ENCODE measurements at places on chromosomes 5 and 9. TPM values are rescaled to one million over a fixed set of nuclear protein-coding genes. Genes with fewer than 3 reads are reported as not detected.

The SPINK4 gene
- total RNA-seq: not detected

GRCh38 chr5:171122372-171122771 is 186.7 kb upstream of the TLX3 start:
- no peak for DNase-seq
- H3K27ac ChIP-seq: no peak overlapping the region
- H3K36me3 ChIP-seq: no peaks in the 10 kb centered on the region
- H3K27me3 ChIP-seq: peaks cover 2% of the 10 kb centered on the region
- no peaks in the 10 kb centered on the region for H3K4me1 ChIP-seq

DNA sequence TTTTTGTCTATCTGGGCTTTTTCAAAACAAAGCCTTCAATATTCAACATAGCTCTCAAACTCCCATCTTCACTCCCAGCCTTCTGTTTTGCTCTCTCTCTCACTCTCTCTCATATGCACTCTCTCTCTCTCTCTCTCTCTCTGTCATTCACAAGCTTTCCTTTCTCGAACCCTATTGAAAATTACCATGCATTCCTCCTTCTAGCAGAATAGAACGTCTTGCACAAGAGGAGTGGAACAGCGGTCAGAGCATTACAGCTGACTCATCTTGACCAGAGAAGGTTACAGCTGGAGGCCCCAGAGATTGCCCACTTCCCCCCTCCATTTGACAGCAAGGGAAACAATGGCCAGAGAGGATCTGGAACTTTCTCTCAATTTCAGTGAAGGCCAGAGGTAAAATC is 51.0 kb upstream of the LIFR start:
- no peak overlapping the region for H3K4me3 ChIP-seq
- peaks cover 5% of the 10 kb centered on the region for H3K27me3 ChIP-seq
- DNase-seq: no peak

DNA sequence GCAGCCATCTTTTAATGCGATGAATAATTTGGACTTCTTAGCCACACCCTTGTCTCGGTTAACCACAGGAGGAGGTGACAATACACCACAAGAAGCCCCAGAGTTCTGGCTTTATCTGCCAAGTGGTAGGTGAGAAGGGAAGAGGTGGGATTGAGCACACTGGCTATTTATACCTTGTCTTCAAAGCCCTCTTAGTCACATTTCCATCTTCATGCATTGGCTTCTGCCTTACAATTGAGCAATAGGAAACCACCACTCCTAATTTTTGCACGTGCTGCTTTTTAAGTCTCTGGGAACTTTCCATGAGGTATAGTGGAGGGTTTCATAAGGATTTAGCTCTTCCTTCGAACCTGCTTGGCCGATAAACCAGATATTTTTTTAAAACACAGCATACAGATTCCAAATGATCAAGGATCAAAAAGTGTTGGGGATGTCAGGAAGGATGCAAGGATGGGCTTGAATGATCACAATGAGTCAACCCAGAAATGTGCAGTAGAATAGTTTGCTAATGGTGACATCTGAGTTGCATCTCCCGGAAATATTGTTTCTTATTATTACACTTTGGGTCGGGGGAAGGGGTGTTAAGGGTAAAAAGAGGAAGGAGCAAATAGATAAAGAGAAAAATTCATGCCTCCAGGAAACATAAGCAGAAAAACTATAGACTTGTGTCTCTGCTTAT is 25.5 kb downstream of the PLAC8L1 start:
- DNase-seq: peak; percentile 36
- H3K36me3 ChIP-seq: no peaks in the 10 kb centered on the region
- H3K4me3 ChIP-seq: no peak overlapping the region
- H3K4me1 ChIP-seq: peaks cover 15% of the 10 kb centered on the region

GRCh38 chr9:128142061-128142460 is 7.2 kb upstream of the LCN2 start:
- peak overlapping the region; percentile 85 for H3K27ac ChIP-seq
- H3K4me1 ChIP-seq: peaks cover 19% of the 10 kb centered on the region
- DNase-seq: peak; percentile 66
- no peaks in the 10 kb centered on the region for H3K27me3 ChIP-seq
- H3K36me3 ChIP-seq: no peaks in the 10 kb centered on the region

- H3K36me3 ChIP-seq: no peaks in the 10 kb centered on the region
- no peak overlapping the region for H3K27ac ChIP-seq
- H3K4me1 ChIP-seq: no peaks in the 10 kb centered on the region
- no peak overlapping the region for H3K4me3 ChIP-seq
Measured at GRCh38 chr5:68662804-68663307, 431.0 kb upstream of the SLC30A5 start.

The JMY gene
- total RNA-seq: 4.8 TPM

GRCh38 chr5:180214870-180215770 is 6.1 kb upstream of the RASGEF1C start:
- H3K4me1 ChIP-seq: no peaks in the 10 kb centered on the region
- peaks cover 6% of the 10 kb centered on the region for H3K27me3 ChIP-seq
- DNase-seq: no peak

The C6 gene
- total RNA-seq: not detected

GRCh38 chr5:136375920-136376319 is 10.6 kb upstream of the TRPC7 start:
- no peaks in the 10 kb centered on the region for H3K36me3 ChIP-seq
- no peak overlapping the region for H3K4me3 ChIP-seq
- no peaks in the 10 kb centered on the region for H3K4me1 ChIP-seq
- DNase-seq: no peak

- DNase-seq: no peak
- no peak overlapping the region for H3K4me3 ChIP-seq
- no peaks in the 10 kb centered on the region for H3K36me3 ChIP-seq
- no peaks in the 10 kb centered on the region for H3K27me3 ChIP-seq
- H3K27ac ChIP-seq: no peak overlapping the region
Measured at GRCh38 chr9:13787234-13787833, 507.8 kb upstream of the MPDZ start.
